ENCODE measurements at places on chromosomes 7 and 10.

DNA sequence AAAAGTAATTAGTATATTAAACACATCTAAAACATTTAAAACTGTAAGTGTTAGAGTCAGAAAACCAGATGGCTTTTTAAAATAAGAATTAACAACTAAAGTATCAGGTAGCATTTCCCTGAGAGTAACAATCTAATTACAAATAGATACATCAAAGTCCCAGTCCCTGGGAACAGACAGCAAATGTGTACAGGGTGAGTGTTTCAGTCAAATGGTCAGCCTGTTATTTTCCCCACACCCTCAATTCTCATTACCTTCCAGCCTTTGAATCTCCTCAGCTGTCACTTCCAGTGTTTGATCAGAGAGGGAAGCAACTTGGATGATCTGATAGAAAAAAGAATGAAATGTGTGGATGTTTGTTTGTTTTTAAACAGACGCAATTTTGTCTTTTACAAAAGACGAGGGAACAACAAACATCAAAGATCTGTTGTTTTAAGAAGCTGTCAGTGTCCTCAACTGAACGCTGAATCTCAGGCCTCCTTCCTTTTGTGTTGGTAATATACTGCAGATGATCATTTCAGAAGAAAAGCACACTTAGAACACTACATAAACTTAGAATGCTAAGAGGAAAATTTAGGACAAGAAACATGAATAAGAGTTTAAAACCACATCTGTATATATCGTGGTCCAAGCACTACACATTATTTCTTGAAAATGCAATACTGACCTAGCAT is 29.8 kb downstream of the CEP41 start:
- H3K36me3 ChIP-seq: no peaks in the 10 kb centered on the region
- no peak overlapping the region for H3K27ac ChIP-seq
- DNase-seq: no peak
- peaks cover 32% of the 10 kb centered on the region for H3K4me1 ChIP-seq
- H3K27me3 ChIP-seq: no peaks in the 10 kb centered on the region
- H3K4me3 ChIP-seq: no peak overlapping the region

DNA sequence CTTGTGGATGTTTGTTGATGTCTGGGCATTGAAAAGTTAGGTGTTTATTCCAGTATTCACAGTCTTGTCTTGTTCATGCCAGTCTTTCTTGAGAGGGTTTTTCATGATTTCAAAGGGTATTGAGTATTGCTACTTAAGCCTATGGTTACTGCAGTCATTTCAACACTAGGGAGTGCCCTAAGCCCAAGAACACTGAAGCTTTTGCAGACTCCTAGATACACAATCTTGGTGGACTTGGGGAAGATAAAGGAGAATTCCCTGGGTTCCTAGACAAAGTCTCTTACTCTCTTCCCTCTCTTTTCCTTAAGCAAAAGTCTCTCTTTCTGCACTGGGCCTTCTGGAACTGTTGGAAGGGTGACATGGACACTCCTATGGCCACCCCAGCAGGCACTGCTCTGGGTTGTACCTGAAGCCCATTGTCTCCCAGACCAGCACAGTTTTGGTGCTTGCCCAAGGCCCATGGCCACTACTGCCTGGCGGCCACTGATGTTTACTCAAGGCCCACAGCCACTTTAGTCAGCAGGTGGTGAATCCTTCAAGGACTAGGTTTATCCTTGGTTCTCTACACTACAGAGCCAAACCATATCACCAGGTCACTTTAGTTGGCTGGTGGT is 24.9 kb downstream of the SAMD9 start:
- no peaks in the 10 kb centered on the region for H3K4me1 ChIP-seq
- DNase-seq: no peak
- H3K36me3 ChIP-seq: no peaks in the 10 kb centered on the region
- no peaks in the 10 kb centered on the region for H3K27me3 ChIP-seq

GRCh38 chr10:52488606-52489485 is 174.8 kb downstream of the DKK1 start:
- no peaks in the 10 kb centered on the region for H3K27me3 ChIP-seq
- peak; percentile 14 for DNase-seq
- H3K36me3 ChIP-seq: no peaks in the 10 kb centered on the region
- no peak overlapping the region for H3K27ac ChIP-seq

DNA sequence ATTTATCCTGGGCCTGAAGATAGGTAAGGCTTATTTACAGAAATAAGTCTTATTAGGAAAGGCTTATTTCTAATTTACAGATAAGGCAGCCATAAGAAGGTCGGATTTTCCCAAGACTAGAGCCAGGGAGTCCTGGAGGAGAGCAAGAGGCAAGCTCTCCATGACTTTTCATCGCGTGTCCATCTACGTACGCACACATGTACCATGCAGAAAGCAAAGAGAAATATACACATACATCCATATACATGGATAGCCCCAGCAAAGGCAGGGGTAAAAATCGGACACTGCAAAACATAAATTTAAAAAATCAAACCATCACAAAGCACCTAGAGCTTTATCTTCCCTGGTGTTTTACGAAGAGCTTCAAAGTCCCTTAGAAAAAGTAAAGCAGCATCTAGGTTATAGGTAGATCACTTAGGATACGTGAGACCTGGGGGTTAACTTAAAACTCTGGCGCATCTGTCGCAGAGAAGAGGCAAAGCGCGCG is 25.8 kb upstream of the ZRANB1 start:
- no peak overlapping the region for H3K27ac ChIP-seq
- peak overlapping the region; percentile 96 for H3K4me3 ChIP-seq
- no peaks in the 10 kb centered on the region for H3K36me3 ChIP-seq
- DNase-seq: no peak

- DNase-seq: no peak
- peaks cover 8% of the 10 kb centered on the region for H3K4me1 ChIP-seq
- H3K36me3 ChIP-seq: no peaks in the 10 kb centered on the region
- no peak overlapping the region for H3K27ac ChIP-seq
- no peak overlapping the region for H3K4me3 ChIP-seq
Observed at GRCh38 chr7:44193011-44193802, 4.0 kb upstream of the GCK start.

DNA sequence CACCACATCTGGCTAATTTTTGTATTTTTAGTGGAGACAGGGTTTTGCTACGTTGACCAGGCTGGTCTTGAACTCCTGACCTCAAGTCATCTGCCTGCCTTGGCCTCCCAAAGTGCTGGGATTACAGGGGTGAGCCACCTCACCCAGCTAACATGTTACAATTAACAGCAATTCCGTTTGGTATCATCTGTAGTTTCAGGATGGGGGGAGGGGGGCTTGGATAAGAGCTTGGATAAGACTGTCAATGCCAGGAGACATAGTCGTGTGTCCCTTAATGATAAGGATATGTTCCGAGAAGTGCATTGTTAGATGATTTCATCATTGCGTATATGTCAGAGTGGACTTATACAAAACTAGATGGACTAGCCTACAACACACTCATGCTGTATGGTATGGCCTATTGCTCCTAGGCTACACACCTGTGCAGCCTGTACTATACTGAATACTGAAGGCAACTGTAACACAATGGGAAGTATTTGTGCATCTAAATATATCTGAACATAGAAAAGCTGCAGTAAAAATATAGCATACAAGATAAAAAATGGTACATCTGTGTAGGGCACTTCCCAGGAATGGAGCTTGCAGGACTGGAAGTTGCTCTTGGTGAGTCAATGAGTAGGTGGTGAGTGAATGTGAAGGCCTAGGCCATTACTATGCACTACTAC is 103.9 kb upstream of the TNS3 start:
- no peak overlapping the region for H3K4me3 ChIP-seq
- no peaks in the 10 kb centered on the region for H3K27me3 ChIP-seq
- H3K27ac ChIP-seq: no peak overlapping the region
- peaks cover 4% of the 10 kb centered on the region for H3K4me1 ChIP-seq
- DNase-seq: no peak
- H3K36me3 ChIP-seq: no peaks in the 10 kb centered on the region

DNA sequence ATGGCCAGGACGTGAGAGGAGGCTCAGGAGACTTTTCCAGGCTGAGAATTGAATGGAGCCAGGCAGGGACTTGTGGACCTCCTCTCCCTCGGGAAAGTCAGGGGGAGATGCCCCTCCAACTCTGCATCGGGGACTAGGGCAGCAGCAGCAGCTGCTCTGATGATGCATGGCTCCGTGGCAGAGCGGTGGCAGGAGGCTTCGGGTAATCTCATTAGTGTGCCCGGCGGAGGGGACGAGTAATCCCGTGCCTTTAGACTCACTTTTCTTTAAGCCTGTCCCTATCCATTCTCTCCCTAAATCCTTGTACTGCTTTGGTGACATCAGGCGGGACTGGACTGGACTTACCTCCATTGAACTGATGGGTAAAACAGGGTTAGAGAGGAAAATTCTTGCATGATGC is 75.1 kb downstream of the ZMIZ1 start:
- H3K4me1 ChIP-seq: peaks cover 29% of the 10 kb centered on the region
- no peak overlapping the region for H3K27ac ChIP-seq
- no peak for DNase-seq
- H3K27me3 ChIP-seq: no peaks in the 10 kb centered on the region
- H3K4me3 ChIP-seq: no peak overlapping the region

DNA sequence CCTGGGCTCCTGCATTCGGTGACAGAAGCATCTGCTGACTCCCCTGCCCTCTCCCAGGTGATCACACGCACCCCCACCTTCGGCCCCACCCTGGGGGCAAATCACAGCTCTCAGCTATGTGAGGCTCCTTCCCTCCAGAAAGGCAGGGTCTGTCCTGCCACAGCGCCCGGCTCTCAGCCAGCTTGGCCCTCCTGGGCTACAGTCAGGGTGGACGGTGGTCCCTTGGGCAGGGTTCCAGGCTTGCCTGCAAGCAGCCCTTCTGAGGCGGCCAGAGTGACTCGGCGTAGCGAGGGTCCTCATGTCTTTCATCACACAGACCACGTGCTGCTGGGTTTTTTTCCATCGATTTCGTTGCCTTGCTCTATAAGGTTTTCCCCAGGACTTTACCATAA is 53.6 kb upstream of the EBF3 start:
- DNase-seq: no peak
- H3K36me3 ChIP-seq: no peaks in the 10 kb centered on the region
- peaks cover 2% of the 10 kb centered on the region for H3K4me1 ChIP-seq
- H3K27me3 ChIP-seq: no peaks in the 10 kb centered on the region
- no peak overlapping the region for H3K27ac ChIP-seq
- H3K4me3 ChIP-seq: no peak overlapping the region

DNA sequence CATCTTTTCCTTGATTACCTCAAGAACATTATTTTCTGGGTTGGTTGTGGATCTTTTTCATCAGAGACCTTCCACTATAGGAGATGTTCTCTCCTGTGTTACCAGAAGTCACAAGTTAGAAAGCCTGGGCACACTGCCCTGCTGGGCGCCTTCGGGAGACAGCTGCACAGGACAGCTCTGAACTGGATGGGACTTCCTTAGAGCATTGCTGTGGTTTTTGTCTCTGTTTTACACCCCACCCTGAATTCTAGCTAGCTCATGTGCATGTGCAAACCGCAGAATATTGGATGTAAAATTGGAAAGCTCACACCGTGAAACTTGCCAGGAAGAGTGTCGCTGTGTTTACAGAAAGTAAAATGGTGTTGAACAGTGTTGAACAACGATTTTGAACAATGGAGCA is 54.4 kb upstream of the SEC61G start:
- no peaks in the 10 kb centered on the region for H3K27me3 ChIP-seq
- no peak overlapping the region for H3K27ac ChIP-seq
- H3K4me1 ChIP-seq: no peaks in the 10 kb centered on the region

GRCh38 chr10:19891429-19891828 is 75.2 kb downstream of the PLXDC2 start:
- no peak overlapping the region for H3K4me3 ChIP-seq
- no peak overlapping the region for H3K27ac ChIP-seq
- no peaks in the 10 kb centered on the region for H3K27me3 ChIP-seq
- peaks cover 6% of the 10 kb centered on the region for H3K4me1 ChIP-seq
- peak; percentile 8 for DNase-seq
- no peaks in the 10 kb centered on the region for H3K36me3 ChIP-seq

- H3K4me1 ChIP-seq: no peaks in the 10 kb centered on the region
- DNase-seq: no peak
- peaks cover 10% of the 10 kb centered on the region for H3K36me3 ChIP-seq
- no peaks in the 10 kb centered on the region for H3K27me3 ChIP-seq
- no peak overlapping the region for H3K27ac ChIP-seq
Observed at GRCh38 chr7:137930581-137930980, 71.3 kb downstream of the CREB3L2 start.

GRCh38 chr7:69864274-69864673 is 266.0 kb downstream of the AUTS2 start:
- no peak overlapping the region for H3K4me3 ChIP-seq
- peaks cover 9% of the 10 kb centered on the region for H3K4me1 ChIP-seq
- no peaks in the 10 kb centered on the region for H3K27me3 ChIP-seq
- H3K27ac ChIP-seq: no peak overlapping the region
- no peaks in the 10 kb centered on the region for H3K36me3 ChIP-seq

- no peak for DNase-seq
- no peak overlapping the region for H3K27ac ChIP-seq
Observed at GRCh38 chr10:124999433-125000365, 57.8 kb downstream of the ZRANB1 start.

DNA sequence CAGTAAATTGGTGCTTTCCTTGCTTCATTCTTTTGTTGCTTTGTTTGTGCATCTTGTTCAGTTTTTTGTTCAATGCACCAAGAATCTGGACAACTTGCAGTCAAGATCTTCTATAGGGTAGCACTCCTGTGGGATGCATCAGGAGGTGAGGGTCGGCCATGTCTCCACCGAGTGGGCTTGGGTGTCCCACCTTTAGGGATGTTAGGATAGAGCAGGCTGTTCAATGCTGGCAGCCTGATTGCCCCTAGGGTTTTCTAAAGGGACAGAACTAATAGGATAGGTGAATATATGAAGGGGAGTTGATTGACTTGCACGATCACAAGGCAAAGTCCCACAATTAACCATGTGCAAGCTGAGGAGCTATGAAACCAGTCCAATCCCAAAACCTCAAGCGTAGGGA is 109.9 kb downstream of the GLRX3 start:
- no peak overlapping the region for H3K4me3 ChIP-seq
- DNase-seq: no peak
- no peaks in the 10 kb centered on the region for H3K36me3 ChIP-seq
- H3K4me1 ChIP-seq: no peaks in the 10 kb centered on the region

GRCh38 chr10:59844436-59844835 is 61.9 kb downstream of the CCDC6 start:
- H3K27me3 ChIP-seq: no peaks in the 10 kb centered on the region
- H3K4me1 ChIP-seq: peaks cover 4% of the 10 kb centered on the region
- no peak overlapping the region for H3K4me3 ChIP-seq
- no peak for DNase-seq
- H3K27ac ChIP-seq: no peak overlapping the region

DNA sequence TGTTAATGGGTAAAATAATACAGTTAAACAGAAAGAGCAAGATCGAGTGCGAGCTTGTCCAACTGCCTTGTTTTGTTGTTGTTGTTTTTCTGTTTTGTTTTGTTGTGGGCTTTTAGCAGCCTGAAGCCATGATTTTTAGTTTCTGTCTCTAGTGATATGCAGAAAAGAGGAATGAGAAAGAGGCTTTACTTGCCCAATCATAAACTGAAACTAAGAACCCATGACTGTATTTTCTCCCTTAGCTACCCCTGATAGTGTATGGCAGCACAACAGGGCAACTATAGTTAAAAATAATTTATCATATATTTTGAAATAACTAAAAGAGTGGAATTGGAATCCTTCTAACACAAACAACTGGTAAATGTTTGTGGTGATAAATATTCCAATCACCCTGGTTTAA is 493.9 kb downstream of the GLRX3 start:
- H3K27me3 ChIP-seq: no peaks in the 10 kb centered on the region
- no peak overlapping the region for H3K4me3 ChIP-seq
- no peak overlapping the region for H3K27ac ChIP-seq
- H3K4me1 ChIP-seq: no peaks in the 10 kb centered on the region
- no peaks in the 10 kb centered on the region for H3K36me3 ChIP-seq

- no peak overlapping the region for H3K4me3 ChIP-seq
- H3K4me1 ChIP-seq: peaks cover 1% of the 10 kb centered on the region
- no peak for DNase-seq
- no peaks in the 10 kb centered on the region for H3K36me3 ChIP-seq
- no peaks in the 10 kb centered on the region for H3K27me3 ChIP-seq
Observed at GRCh38 chr7:84187813-84188510, 6.6 kb downstream of the SEMA3A start.

Data from neuronal stem cell (in vitro differentiated cells).